ENCODE measurements at places on chromosomes 3 and 15. TPM values are rescaled to one million over a fixed set of nuclear protein-coding genes. Genes with fewer than 3 reads are reported as not detected.

Gene REC114
- not detected for total RNA-seq

Gene EXD1
- total RNA-seq, result not detected

Gene SKOR1
- total RNA-seq, result 0.25 TPM

GRCh38 chr3:64555351-64555750 is 132.4 kb downstream of the ADAMTS9 start:
- no peak for DNase-seq
- no peaks in the 10 kb centered on the region for H3K4me1 ChIP-seq
- peaks cover 32% of the 10 kb centered on the region for H3K36me3 ChIP-seq
- no peak overlapping the region for H3K27ac ChIP-seq
- no peaks in the 10 kb centered on the region for H3K27me3 ChIP-seq

- no peak overlapping the region for H3K27ac ChIP-seq
- no peaks in the 10 kb centered on the region for H3K4me1 ChIP-seq
- H3K36me3 ChIP-seq, result no peaks in the 10 kb centered on the region
- no peaks in the 10 kb centered on the region for H3K27me3 ChIP-seq
- no peak for DNase-seq
- H3K4me3 ChIP-seq, result no peak overlapping the region
Observed at GRCh38 chr3:160981217-160981938, 123.8 kb downstream of the B3GALNT1 start.

- H3K36me3 ChIP-seq, result no peaks in the 10 kb centered on the region
- H3K27me3 ChIP-seq, result no peaks in the 10 kb centered on the region
- no peak for DNase-seq
- H3K4me1 ChIP-seq, result peaks cover 8% of the 10 kb centered on the region
Observed at GRCh38 chr3:57696801-57697321, 4.0 kb upstream of the DENND6A start.

DNA sequence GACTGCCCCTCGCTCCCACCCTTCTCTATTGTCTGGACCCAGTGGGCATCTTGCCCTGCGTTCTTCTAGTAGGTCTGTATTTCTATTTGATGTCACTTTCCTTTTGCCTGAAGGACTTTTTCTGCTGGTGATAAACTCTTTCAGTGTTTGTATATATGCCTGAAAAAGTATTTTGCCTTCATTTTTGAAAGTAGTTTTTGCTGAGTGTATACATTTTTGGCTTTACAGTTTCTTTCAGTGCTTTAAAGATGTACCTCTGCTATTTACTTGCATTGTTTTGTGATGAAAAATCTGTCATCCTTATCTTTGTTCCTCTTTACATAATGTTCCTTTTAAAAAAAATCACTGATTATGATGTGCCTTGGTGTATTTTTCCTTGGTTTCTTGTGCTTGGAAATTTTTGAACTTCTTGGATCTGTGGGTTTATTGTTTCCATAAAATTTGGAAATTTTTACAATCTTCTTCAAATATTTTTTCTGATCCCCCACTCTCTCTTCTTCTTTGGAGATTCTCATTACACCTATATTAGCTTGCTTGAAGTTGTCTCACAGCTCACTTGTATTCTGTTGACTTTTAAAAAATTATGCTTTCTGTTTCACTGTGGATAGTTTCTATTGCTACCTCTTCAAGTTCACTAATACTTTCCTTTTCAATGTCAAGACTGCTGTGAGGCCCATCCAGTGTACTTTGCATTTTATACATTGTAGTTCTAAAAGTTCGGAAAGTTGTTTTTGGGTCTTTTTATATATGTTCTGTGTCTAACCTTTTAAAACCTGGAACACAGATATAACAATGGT is 67.8 kb downstream of the RGMA start:
- peaks cover 100% of the 10 kb centered on the region for H3K36me3 ChIP-seq
- no peak overlapping the region for H3K4me3 ChIP-seq
- H3K27me3 ChIP-seq, result no peaks in the 10 kb centered on the region
- DNase-seq, result no peak
- peaks cover 11% of the 10 kb centered on the region for H3K4me1 ChIP-seq

DNA sequence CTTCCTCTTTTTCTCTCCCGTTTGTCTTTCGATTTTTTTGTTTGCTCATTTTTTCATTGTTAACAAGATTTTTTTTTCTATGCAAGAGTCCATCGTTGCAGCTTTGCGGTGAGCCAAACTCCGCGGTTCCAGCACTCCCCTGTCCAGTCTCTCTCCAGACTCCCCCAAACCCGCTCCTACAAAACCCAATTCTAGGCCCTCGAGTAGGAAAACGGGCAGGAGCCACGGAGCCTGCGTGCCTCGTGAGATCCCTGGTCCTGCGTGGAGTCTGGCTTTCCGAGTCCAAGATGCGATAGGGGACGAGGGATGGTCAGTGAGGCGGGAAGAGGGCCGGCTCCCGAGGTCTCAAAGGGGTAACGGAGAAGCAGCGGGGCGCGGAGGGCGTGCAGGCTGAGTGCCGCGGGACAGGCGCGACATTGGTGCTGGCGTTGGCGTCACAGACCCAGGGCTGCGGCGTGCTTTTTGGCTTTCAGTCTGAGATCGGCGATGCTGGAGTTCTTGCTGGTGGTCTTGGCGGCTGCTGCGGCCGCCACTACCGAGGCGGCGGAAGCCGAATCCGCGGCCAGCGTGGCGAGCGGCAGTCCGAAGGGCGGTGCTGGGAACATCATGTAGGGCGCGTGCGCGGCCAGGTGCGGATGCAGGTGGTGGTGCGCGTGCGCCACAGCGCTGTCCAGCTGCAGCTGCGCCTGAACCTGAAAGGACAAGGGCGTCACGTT is 8.5 kb downstream of the SHOX2 start:
- H3K4me3 ChIP-seq, result peak overlapping the region; percentile 69
- peaks cover 43% of the 10 kb centered on the region for H3K27me3 ChIP-seq
- peak; percentile 65 for DNase-seq
- H3K4me1 ChIP-seq, result peaks cover 11% of the 10 kb centered on the region
- no peaks in the 10 kb centered on the region for H3K36me3 ChIP-seq

DNA sequence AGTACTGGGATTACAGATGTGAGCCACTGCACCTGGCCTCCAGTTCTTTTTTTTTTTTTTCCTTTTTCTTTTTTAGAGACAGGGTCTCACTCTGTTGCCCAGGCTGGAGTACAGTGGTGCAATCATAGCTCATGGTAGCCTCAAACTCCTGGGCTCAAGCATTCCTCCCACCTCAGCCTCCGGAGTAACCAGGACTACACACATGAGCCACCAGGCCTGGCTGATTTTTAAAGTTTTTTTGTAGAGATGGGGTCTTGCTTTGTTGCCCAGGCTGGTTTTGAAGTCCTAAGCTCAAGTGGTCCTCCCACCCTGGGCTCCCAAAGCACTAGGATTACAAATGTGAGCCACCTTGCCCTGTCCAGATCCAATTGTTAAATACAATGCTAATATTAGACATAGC is 13.6 kb upstream of the ULK3 start:
- H3K27ac ChIP-seq, result peak overlapping the region; percentile 41
- no peak for DNase-seq
- no peaks in the 10 kb centered on the region for H3K27me3 ChIP-seq
- peaks cover 42% of the 10 kb centered on the region for H3K4me1 ChIP-seq
- no peak overlapping the region for H3K4me3 ChIP-seq
- peaks cover 30% of the 10 kb centered on the region for H3K36me3 ChIP-seq

Measured in psoas muscle (tissue), 8 donors.